ENCODE measurements at places on chromosomes 13 and 19.

DNA sequence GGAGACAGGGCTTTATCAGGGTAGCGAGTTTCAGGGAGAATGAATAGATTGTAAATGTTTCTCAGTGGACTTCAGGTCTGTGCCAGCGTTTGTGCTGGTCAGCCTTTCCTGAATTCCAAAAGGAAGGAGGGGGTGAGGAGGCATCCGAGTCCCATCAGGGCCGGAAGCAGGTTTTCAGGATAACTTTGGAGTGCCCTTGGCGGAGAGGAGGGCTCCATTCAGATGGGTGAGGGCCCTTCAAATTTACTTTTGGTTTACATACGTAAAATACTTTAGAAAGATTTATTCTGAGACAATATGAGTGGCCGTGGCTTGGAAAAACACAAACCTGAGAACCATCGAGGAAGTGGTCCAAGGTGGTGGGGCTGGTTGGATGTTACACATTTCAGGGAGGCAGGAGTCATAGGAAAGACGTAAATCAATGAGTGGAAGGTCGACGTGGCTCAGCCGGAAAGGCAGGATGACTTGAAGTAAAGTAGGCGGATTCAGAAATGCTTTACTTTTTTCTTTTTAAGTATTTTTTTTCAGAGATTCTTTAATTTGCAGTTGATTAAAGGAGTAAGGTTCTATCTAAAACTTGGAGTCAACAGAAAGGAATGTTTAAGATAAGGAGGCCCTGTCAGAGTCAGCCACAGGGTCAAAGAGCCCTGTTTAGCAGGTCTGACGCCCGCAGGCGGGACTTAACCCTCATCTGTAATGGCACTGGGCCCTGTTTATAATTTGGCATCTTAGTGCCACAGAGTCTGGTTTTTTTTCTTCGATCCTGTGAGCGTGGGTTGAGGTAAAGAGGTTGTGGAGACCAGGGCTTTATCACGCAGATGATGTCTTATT lies 32.8 kb downstream of the ATP11A start:
- no peak for DNase-seq

GRCh38 chr19:54422136-54422535 lies 6.9 kb downstream of the TTYH1 start:
- no peak for DNase-seq

DNA sequence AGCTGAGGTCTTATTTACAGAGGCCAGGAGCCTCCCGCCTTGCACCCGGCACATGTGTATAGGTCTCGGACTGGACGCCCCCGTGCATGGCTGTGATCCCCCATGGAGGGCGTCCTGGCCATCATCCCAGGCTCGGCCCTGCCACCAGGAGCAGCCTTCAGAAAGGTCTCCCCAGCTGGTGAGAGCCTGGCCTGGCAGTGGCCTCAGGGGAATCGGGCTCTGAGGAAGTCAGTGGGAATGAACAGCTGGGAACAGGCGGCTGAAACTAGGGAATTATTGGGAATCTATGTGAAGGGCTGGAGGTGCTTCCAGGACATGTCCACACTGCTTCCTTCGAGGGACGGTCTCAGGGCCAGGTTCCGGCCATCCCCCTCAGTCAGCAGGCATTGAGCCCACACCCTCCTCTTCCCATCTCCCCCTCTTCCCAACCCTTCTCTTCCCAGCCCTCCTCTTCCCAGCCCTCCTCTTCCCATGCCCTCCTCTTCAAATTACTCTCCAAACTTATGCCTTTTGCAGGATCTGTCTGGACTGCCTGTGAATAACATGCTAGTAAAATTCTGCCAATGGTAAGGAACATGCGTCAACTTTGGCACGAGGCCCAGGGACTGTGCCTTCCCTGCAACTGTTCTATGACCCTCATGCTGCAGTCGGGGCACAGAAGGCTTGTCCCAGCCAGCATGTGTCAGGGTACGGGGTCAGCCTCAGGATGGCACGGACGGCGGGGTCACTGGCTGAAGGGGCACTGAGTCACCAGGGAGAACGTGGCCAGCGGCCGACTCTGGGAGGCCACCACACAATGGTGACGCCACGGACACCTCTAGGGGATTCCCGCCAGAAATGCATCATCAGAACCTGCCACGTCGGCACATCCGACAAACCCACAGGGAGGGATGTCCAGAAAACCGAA lies 24.2 kb upstream of the C13orf46 start:
- DNase-seq: no peak

DNA sequence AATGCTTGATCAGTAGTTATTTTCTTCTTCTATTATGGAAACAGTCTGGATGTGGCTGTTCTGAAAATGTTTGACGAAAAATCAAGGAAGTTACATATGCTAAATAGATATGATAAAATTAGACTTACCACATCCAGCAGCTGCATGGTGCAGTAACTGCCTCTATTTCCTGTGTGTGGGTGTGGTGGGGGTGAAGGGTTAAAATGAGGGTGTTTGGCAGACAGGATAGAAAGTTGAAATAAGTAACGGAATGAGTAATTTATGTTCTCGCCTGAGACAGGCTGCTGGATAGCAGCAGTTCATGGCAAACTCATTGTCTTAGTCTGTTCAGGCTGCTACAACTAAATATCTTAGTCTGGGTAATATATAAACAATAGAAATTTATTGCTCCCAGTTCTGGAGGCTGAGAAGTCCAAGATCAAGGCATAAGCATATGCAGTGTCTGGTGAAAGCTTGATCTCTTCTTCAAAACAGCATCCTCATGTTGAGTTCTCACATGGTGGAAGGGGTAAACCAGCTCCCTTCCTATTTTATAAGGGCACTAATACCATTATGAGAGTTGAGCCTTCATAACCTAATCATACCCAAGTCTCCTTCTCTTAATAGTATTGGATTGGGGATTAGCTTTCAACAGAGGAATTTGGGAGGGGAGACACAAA lies 1248.9 kb downstream of the SLITRK5 start:
- peak; percentile 14 for DNase-seq

Measured in stimulated activated CD8-positive, alpha-beta memory T cell treated with anti-CD3 and anti-CD28 coated beads, Interleukin-7, amount 100 ng/mL, for 48 hours (primary cell).